ENCODE measurements at places on chromosomes 7 and 10.

GRCh38 chr10:133442967-133443924 lies 10.5 kb upstream of the SCART1 start:
- DNase-seq = no peak

DNA sequence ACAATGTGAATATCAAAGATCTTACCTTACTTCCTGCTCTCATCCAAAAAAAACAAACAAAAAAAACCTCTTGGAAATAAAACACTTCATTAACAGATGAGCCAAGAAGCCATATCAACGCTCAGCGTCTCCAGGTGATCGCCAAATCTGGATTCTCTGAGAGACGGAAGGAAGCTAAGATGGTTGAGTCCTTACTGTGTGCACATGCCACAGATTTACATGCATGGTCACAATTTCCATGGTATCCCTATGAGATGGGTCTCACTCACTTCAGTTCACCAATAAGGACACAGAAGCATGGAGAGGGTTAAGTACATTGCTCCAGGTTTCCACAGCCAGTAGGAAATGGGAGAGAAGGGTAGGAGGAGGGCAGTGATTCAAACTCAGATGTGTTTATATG lies 1.0 kb downstream of the AOAH start:
- no peak for DNase-seq

GRCh38 chr7:24732646-24733413 lies 24.4 kb downstream of the GSDME start:
- peak; percentile 65 for DNase-seq

DNA sequence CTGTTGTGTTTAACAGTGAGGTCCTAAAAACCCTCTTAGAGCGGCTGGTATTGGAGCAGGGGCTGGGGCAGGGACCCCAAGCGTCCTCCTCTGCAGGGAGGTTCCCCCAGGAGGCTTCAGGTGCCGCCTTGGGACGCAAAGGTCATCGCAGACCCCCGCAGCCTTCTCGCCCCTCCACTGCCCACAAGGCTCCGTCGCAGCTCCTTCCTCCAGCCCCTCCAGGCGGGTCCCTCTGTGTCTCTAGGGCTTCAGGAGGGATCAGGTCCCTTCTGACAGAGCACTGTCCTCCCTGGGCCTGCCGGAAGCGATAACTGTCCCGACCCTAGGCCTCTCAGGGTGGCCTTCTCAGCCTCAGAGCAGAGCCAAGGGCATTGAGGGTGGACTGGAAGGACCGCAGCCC lies 26.1 kb upstream of the AP5Z1 start:
- DNase-seq = no peak

DNA sequence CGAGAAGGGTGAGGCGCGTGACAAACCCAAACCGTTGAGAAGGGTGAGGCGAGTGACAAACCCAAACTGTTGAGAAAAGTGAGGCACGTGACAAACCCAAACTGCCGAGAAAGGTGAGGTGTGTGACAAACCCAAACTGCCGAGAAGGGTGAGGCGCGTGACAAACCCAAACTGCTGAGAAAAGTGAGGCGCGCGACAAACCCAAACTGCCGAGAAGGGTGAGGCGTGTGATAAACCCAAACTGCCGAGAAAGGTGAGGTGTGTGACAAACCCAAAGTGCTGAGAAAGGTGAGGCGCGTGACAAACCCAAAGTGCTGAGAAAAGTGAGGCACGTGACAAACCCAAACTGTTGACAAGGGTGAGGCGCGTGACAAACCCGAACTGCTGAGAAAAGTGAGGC lies 25.0 kb downstream of the ESYT2 start:
- no peak for DNase-seq

GRCh38 chr10:31116226-31116625 lies 84.6 kb upstream of the ZNF438 start:
- DNase-seq = no peak

DNA sequence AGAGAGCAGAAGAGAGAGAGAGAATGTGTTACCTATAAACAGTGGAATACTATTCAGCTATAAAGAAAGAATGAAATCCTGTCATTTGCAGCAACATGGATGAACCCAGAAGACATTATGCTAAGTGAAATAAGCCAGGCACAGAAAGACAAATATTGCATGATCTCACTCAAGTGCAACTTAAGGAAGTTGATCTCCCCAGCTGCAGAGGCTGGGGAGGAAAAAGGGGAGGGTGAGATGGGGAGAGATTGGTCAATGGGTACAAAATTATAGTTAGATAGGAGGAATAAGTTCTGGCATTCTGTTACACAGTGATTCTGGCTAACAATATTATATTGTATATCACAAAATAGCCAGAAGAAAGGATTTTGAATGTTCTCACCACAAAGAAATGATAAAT lies 11.2 kb upstream of the JAZF1 start:
- no peak for DNase-seq

GRCh38 chr10:121284936-121285335 lies 313.3 kb downstream of the FGFR2 start:
- DNase-seq = no peak

DNA sequence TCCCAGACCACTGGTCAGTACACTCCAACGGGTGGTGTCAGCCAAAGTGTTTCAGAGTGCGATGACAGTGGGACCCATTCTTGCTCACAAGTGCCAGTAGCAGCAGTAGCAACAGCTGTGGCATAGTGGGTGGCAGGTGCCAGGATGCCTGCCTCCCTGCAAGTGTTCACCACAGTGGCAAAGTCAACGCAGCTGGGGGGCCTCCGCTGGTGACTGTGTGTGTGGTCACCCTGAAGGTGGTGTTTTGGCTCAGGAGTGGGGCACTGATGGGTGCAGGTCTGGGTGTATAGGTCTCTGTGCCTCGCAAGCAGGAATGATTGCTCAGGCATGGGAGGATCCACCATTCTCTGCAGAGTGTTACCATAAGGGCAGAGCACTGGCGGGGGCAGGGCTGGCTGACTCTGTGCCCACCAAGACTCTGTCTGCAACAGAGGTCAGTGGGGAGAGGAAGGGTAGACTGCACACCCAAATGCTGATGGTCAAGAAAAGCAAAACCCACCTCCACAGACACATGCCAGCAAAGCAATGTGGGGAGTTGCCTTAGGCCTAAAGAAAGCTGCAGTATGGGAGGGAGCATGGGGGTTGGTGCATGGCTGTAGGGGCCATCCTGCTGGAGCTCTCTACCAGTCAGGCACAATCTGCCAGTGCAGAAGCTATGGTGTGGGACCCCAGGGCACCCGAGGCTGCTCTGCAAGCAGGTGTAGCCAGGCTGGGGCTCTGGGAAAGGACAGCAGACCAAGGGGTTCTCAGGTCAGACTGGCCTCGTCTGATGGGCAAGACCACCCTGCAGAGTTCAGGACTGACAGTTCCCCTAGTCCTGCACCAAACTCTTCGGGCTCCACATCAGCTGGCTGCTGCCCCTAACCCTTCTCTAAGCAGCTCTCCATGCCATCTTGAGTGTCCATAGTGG lies 368.1 kb downstream of the CTNNA3 start:
- no peak for DNase-seq

DNA sequence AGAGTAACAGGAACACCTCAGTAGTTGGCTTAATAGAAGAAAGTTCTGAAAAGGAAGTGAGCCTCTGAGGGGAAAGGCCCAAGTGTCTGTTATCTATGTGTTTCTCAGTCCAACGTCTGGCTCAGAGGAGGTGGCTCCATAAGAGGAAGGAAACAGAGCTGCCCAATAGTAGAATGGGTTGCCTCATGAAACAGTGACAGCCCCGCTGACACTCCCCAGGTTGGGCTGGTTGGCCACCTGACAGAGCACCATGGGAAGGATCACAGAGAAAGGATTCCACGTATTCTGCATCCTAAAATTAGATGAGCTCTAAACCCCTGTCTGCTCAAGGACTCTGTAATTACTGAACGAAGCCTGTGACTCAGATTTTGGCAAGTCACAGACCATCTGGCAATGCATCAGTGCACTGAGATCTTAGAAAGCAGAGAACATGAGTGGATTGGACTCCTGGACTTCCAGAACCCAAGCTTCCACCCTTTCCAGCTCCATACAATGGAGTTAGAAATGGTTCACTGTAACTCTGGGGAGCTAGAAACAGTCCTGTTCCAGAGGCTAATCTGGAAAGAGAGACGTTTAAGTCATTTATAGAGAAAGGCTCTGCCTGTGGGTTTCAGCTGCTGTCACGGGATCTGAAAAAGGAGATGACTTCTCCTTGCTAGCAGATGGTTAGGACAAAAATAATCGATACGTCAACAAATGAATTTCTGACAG lies 2.9 kb downstream of the PKD2L1 start:
- DNase-seq = no peak

DNA sequence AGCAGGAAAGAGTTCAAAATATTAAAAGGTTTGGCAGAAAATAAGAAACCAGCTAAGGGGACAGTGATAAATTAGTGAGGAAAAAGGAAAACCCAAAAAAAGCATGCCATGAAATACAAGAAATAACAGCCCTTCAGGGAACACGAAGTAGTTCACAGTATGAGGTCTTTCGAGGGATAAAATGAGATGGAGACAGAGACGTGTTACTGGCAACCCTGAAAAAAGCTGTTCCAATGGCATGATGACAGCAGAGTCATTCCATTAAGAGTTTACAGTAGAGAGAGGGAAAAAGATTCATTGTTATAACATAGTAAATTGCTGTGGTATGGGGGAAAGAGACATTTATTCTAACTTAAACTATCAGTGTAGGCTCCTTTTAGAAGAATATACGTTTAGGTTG lies 391.2 kb downstream of the ANKRD7 start:
- no peak for DNase-seq

DNA sequence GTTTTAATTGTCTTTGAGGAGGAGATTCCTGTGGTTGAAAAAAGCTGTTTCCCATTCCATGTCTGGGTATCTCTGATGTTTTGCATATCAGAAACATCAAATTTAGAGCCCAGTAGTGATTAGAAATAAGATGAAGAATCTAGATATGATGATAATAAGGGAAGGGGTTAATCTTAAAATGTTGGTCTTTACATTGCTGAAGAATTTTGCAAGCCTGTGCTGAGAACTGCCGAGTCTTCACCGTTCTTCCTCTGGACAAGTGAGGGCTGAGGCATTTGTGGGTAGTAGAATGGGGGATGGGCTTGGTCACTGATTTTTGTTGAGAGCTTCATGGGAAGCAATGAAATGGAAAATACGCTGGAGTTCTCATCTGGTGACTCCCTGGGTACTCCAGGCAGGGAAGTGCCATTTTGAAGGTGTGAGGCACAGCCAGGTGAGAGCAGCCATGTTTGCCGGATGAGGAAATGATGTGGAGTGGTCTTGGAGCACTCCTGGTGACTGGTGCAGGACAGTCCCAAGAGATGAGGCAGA lies 10.2 kb downstream of the TCF7L2 start:
- no peak for DNase-seq

GRCh38 chr7:101747879-101748345 lies 69.5 kb upstream of the CUX1 start:
- DNase-seq = no peak

GRCh38 chr10:4512196-4512595 lies 313.8 kb upstream of the AKR1E2 start:
- no peak for DNase-seq

DNA sequence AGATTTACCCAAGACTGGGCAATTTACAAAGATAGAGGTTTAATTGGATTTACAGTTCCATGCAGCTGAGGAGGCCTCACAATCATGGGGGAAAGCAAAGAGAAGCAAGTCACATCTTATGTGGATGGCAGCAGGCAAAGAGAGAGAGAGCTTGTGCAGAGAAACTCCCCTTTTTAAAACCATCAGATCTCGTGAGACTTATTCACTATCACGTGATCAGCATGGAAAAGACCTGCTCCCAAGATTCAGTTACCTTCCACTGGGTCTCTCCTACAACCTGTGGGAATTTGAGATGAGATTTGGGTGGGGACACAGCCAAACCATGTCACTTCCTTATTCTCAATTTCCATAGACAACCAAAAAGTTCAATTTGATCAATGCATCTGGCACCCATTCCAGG lies 24.9 kb upstream of the NOBOX start:
- DNase-seq = no peak

- DNase-seq = peak; percentile 46
These were observed 109.3 kb downstream of the GRK5 start for GRCh38 chr10:119316729-119317097.

- no peak for DNase-seq
These were observed 18.3 kb downstream of the CPED1 start for GRCh38 chr7:121006711-121007315.

DNA sequence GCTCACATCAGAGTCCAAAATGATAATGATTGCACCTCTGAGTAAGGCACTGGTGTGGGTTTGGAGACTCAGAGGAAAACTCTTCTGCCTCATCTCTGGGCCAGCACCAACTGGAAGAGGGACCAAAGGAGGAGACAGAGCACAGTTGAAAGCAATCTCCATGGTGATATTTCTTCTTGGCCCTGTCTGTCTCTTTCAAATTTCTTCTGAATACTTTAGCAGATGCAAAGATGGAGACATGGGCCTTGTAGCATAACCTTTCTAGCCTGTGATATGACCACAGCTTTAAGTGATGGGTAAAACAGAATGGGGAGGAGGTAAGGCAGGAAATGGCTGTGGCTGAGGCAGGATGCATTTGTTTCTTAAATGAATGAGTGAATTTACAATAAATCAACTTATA lies 12.2 kb upstream of the GIMAP7 start:
- DNase-seq = no peak

DNA sequence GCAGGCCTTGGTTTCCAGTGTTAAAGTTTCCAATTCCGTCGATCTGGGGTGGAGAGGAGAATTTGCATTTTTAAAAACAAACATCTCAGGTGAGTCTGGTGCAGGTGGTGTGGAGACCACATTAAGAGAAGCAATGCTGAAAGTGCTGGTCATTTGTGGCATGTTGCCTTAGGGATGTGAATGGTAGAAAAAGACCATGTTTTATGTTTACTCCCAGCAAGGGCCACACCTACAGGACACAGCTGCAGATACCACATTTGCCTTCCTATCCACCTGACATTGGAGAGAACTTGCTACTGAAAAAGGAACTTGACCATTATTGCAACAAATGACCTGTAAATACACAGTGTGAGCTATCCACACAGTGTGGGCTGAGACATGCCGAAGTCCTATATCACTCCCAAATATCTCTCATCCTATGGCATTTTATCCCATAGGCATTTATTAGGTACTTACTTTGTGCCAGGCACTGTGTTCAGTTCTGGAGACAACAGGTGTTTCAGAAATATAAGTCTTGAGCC lies 183.1 kb downstream of the NRP1 start:
- no peak for DNase-seq

- DNase-seq = peak; percentile 83
These were observed at the start of gene ELOVL3 for GRCh38 chr10:102225646-102226541. TSS of gene ELOVL3 (plus strand) at chr10:102226299. CDS start at chr10:102226549, 250 bp downstream.

DNA sequence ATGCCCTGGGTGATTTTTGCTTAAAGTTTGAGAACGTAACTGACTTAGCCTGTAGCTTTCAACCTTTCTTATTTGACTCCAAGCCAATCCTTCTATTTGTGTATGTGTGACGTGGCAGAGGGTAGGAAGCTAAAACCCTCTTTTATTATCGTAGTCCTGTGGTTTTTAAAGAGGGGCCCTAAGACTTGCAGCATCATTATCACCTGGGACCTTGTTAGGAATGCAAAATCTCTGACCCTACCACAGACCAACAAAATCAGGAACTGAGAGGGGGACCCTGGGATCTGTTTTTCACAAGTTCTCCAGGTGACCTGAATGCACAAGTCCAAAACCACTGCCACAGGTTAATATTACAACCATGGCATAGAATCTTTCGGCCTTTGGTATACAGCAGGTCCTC lies 80.1 kb downstream of the OSBPL3 start:
- DNase-seq = no peak

Data from skeletal muscle cell (primary cell).